HCT116 (cell line): ENCODE measurements at places on chromosomes 6 and 20.

- DNase-seq: no peak
Observed at GRCh38 chr6:43761666-43762409, 8.2 kb upstream of the VEGFA start.

DNA sequence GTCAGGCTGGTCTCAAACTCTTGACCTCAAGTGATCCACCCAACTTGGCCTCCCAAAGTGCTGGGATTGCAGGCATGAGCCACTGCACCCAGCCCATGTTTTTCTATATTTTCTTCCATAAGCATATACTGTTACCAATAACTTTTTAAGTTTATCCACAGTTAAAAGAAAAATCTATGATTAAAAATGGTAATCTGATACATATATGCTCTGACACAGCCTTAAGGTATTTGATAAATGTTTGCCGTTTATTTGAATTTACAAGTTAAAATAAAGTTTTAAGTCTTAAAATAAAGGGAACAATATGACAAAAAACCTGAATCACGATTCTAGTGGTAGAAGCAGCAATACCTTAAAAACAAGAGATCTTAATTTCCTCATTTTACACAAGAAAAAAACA, 5.2 kb downstream of the STK38 start:
- no peak for DNase-seq

GRCh38 chr6:3750317-3751076, 1.0 kb downstream of the PXDC1 start:
- no peak for DNase-seq

DNA sequence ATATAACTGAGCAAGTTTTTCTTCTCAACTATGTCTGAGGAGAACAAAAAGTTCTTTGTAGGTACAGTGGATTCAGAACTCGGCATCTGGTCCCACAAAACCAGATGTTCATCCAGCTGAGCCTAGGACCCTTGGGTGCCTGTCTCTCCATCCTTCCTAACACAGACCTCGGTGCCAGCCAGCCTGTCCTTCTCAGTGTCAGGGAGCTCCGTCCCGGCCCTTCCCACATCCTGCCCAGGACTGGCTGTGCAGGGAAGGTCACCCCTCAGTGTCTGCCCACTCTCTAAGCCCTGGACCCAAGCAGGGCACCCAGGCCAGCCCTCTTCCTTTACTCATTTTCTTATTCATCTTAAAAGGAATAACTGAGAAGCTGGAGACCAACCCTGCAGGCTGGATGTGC, 32.0 kb upstream of the AGPAT4 start:
- no peak for DNase-seq

DNA sequence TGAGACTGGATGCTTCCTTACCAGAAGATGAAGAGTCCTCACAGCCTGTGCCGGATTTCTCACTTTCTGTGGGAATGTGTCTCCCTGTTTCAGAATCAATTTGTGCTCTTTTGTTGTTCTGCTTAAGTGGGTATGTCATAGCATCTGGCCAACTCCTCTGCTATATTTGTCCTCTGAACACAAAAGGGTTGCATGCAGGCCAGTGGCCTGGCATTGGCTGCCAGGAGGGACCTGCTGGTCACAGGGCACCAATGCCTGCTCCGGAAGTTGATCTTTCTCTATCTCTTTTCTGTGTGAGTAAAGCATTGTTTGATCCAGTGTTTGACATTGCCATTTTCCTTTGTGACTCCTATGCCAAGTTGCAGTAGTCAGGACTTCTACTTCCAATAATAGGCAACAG, 47.8 kb downstream of the JARID2 start:
- no peak for DNase-seq

GRCh38 chr20:35027301-35027700, 65.3 kb downstream of the TRPC4AP start:
- no peak for DNase-seq

DNA sequence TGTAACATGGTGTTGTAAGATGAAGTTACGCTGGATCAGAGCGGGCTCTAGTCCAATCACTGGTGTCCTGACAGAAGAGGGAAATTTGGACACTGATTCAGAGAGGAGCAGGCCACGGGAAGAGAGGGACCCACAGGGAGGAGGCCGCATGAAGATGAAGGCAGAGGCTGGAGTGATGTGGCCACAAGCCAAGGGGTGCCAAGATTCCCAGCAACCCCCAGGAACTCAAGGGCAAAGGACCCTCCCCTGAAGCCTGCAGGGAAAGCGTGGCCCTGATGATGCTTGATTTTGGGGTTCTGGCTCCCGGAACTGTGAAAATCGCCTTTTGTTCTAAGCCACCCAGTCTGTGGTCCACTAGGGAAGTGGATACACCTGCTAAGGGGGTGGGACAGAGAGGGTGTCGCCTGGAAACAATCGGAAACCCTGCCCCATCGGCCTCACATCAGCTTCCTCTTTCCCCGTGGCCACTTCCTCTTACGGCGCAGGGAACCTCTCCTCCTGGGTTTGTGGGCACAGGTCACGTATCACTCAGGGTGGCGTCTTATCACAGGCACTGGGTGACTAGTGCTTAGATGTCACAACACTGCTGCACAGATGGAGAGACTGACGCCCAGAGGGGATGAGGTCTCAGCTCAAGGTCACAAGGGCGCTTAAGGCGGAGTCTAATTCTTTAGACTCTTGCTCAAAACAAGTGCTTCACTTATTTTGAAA, 58.0 kb downstream of the SULF2 start:
- no peak for DNase-seq
